PC-3 (cell line): ENCODE measurements at places on chromosomes 6 and 20. TPM values are rescaled to one million over a fixed set of nuclear protein-coding genes. Genes with fewer than 3 reads are reported as not detected.

ZBTB12 gene
- 5.4 and 8.6 TPM in 2 replicates for total RNA-seq

BFSP1 gene
- total RNA-seq, result 2.2 and 2.7 TPM in 2 replicates

DZANK1 gene
- total RNA-seq, result 2.6 and 3.2 TPM in 2 replicates

DCDC2 gene
- 0.11 TPM in 1 of 2 replicates, not detected in the other for total RNA-seq

MYLK4 gene
- total RNA-seq, result 0.11 and 0.23 TPM in 2 replicates

VGLL2 gene
- not detected in 2 replicates for total RNA-seq

GUCA1A gene
- not detected in 2 replicates for total RNA-seq

IL20RA gene
- 3.5 and 6.0 TPM in 2 replicates for total RNA-seq

RAMACL gene
- total RNA-seq, result 0.26 and 0.92 TPM in 2 replicates

BPIFB4 gene
- not detected in 2 replicates for total RNA-seq

HLA-DRA gene
- total RNA-seq, result not detected in 2 replicates
